Activated CD8-positive, alpha-beta memory T cell treated with anti-CD3 and anti-CD28 coated beads, Interleukin-2, amount 10 ng/mL, durations not matched to agents 7 days and 5 days (primary cell): ENCODE measurements at places on chromosomes 4 and X. TPM values are rescaled to one million over a fixed set of nuclear protein-coding genes. Genes with fewer than 3 reads are reported as not detected.

DNA sequence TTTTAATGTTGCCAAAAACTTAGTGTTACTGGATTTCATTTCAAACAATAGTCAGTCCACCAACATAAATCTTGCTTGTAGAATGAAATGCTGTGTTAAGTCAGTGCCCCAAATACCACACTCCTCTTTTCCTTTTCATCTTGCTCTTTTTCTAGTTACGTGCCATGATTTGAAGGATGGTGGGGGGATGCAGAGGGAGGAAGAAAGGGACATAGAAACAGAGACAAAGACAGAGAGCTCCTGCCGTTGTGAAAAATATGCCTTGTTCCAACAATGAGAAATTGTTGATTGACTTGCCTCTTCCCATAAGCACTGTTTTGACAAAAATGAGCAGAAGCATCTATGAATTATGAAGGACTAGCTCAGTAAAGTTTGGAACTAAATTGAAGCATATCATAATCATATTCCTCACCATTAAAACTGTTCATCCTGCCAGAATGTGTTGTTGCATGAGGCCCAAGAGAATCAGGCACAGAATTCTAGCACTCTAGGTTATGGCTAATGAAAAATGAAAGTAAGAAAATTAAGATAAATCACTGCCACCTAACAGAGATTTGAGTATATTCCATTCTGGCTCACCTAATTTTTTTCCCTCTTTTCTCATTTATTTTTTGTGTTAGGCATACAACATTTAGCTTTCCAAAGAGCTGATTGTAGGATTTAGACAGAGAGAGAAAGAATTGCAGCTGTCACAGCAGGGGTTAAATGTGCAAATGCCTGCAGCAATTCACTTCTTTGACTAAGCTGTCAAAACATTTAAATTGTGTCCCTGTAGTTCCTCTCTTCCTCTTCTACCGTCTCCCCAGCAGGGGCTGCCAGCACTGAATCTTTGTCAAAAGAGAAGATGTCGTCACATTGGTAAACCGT is 111.6 kb upstream of the PTPN13 start:
- H3K36me3 ChIP-seq, result no peaks in the 10 kb centered on the region
- H3K4me1 ChIP-seq, result peaks cover 2% of the 10 kb centered on the region
- no peak overlapping the region for H3K4me3 ChIP-seq

The RNF128 gene
- not detected for total RNA-seq

The VSIG1 gene
- not detected for total RNA-seq

DNA sequence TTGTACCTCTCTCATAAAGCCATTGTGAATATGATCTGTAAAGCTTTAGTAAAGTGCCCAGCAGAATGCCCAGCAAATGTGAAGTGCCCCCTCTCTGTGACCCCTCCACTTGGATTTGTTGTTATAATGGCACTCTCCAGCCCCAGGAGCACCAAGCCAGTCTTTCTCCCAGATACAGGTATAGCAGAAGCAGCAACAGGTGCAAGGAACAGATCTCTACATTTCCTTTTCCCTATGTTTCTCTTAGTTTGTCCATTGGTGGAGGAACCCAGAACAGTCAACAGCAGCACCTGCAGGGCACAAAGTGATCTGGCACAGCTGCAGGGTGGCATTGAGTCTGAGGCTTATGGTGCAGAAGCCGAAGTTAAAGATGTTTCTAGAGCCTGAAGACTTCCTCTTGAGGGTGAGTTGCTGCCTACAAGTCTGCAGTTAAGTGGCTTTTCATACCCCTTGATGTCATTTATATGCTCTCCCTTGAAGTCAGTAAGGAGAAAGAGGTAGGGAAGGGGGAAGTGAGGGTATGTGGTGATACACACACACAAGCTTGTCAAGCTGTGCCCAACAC is 16.1 kb upstream of the CXCL3 start:
- H3K27ac ChIP-seq, result no peak overlapping the region
- H3K27me3 ChIP-seq, result no peaks in the 10 kb centered on the region
- H3K4me1 ChIP-seq, result no peaks in the 10 kb centered on the region
- no peak overlapping the region for H3K4me3 ChIP-seq
- no peaks in the 10 kb centered on the region for H3K36me3 ChIP-seq

The GABRG1 gene
- total RNA-seq, result not detected

DNA sequence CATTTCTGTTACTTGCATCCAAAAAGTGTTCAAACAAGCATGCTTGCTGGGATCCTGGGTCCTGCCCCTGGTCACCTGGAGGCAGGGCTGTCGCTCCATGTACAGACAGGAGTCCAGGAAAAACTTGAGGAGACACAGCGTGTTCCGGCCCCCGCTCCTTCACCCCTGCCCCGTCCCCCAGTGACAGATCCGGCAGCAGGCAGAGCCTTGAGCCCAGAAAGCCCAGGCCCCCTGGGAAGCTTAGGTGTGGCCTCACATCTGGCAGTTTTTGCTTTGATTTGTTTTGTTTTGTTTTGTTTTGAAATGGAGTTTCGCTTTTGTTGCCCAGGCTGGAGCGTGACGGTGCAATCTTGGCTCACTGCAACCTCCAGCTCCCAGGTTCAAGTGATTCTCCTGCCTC is 67.0 kb downstream of the TRMT44 start:
- H3K27ac ChIP-seq, result no peak overlapping the region
- no peak overlapping the region for H3K4me3 ChIP-seq
- no peaks in the 10 kb centered on the region for H3K4me1 ChIP-seq

The ZNF157 gene
- total RNA-seq, result 0.19 TPM

GRCh38 chr4:112448306-112449132 is 67.5 kb downstream of the NEUROG2 start:
- no peaks in the 10 kb centered on the region for H3K4me1 ChIP-seq
- H3K4me3 ChIP-seq, result no peak overlapping the region
- H3K27me3 ChIP-seq, result peaks cover 4% of the 10 kb centered on the region

DNA sequence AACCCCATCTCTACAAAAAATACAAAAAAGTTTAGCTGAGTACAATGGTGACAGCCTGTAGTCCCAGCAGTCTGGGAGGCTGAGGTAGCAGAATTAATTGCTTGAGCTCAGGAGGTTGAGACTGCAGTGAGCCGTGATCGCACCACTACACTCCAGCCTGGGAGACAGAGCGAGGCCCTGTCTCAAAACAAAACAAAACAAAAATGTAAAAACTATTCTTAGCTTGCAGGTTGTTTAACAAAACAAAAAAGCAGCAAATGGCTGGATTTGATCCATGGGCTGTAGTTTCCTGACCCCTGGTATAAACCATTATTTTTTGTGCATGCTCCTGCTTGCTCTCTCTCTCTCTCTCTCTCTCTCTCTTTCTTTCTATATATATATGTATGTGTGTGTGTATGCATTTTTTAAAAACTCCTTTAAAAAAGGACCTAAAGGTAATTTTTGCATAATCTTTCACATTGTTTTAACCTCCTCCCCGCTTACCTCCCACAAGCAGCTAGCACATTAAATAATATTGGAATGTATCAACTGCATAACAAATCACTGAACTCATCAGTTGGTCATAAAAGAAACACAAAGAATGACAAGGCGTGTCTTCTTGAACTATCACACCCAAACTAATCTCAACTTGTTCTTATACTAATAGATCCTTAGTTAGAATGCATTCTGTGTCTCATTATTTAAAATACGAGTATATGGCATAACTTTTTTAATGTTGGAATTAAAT is 4.8 kb downstream of the AREG start:
- no peak overlapping the region for H3K27ac ChIP-seq
- H3K4me1 ChIP-seq, result peaks cover 7% of the 10 kb centered on the region
- no peaks in the 10 kb centered on the region for H3K36me3 ChIP-seq
- no peak for DNase-seq

The TMEM31 gene
- not detected for total RNA-seq

The AMER1 gene
- 3.6 TPM for total RNA-seq

GRCh38 chr4:78568640-78569305 is 17.2 kb downstream of the ANXA3 start:
- no peaks in the 10 kb centered on the region for H3K4me1 ChIP-seq
- H3K36me3 ChIP-seq, result no peaks in the 10 kb centered on the region
- no peak overlapping the region for H3K27ac ChIP-seq

GRCh38 chr4:73576381-73576780 is 43.9 kb downstream of the RASSF6 start:
- no peaks in the 10 kb centered on the region for H3K4me1 ChIP-seq
- no peaks in the 10 kb centered on the region for H3K36me3 ChIP-seq
- H3K27ac ChIP-seq, result no peak overlapping the region
- no peaks in the 10 kb centered on the region for H3K27me3 ChIP-seq
- no peak for DNase-seq

GRCh38 chr4:132180020-132180427 is 969.1 kb upstream of the PCDH10 start:
- no peaks in the 10 kb centered on the region for H3K27me3 ChIP-seq
- no peak overlapping the region for H3K27ac ChIP-seq
- H3K4me1 ChIP-seq, result no peaks in the 10 kb centered on the region
- no peaks in the 10 kb centered on the region for H3K36me3 ChIP-seq
- no peak for DNase-seq

DNA sequence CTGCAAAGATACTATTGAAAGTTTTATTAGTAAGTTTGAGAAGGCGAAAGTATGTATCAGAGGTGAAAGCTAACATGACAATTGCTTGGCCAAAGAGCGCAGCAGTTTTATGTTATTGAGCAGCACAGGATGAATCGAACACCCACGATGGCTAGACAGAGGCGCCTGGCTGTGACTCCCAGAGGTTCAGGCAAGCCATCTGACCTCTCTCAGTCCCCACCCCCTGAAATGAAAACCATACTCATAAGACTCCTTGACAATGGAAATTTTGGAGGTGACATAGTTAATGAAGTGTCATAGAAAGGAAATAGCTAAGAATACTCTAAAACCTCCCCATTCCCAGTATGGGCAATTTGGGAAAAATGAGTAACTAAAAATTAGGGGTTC is 70.6 kb downstream of the MGST2 start:
- no peak overlapping the region for H3K4me3 ChIP-seq
- peaks cover 11% of the 10 kb centered on the region for H3K4me1 ChIP-seq
- no peak for DNase-seq
- H3K27me3 ChIP-seq, result peaks cover 58% of the 10 kb centered on the region

The BGN gene
- not detected for total RNA-seq

DNA sequence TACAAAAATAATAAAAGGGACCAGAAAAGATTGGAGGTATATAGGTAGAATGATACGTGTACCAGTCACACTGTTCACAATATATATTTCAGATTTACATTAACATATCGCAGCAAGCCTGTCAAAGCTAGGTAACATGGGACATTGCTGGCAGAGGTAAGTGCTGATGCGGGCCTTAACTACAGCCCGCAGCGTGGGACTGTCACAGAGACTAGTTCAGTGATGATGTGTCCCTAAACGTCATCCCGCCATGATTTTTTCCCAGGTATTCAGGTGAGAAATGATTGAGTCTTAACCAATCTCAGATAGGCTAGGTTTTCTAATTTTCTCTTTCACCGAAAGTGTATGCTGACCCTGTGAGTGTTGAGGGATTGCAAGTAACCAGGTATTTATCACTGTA is 7.8 kb upstream of the ATXN3L start:
- no peaks in the 10 kb centered on the region for H3K4me1 ChIP-seq
- H3K27me3 ChIP-seq, result no peaks in the 10 kb centered on the region
- no peaks in the 10 kb centered on the region for H3K36me3 ChIP-seq
- no peak overlapping the region for H3K4me3 ChIP-seq
- H3K27ac ChIP-seq, result no peak overlapping the region

The SMIM31 gene
- not detected for total RNA-seq

- no peak overlapping the region for H3K4me3 ChIP-seq
- DNase-seq, result peak; percentile 35
- no peaks in the 10 kb centered on the region for H3K4me1 ChIP-seq
- no peaks in the 10 kb centered on the region for H3K27me3 ChIP-seq
- H3K36me3 ChIP-seq, result no peaks in the 10 kb centered on the region
- H3K27ac ChIP-seq, result no peak overlapping the region
These were observed 7.5 kb downstream of the MSANTD1 start for GRCh38 chr4:3256230-3257102.

The UGT2B17 gene
- not detected for total RNA-seq

The GAGE12E gene
- not detected for total RNA-seq
